ENCODE measurements at places on chromosomes 6 and 20. TPM values are rescaled to one million over a fixed set of nuclear protein-coding genes. Genes with fewer than 3 reads are reported as not detected.
A peak's percentile ranks its signal among the peaks of the same experiment; 100 is the strongest.

- no peaks in the 10 kb centered on the region for H3K36me3 ChIP-seq
- DNase-seq, result peak; percentile 53
- H3K4me3 ChIP-seq, result peak overlapping the region; percentile 76
Observed at GRCh38 chr20:59063358-59064213, 21.0 kb upstream of the PRELID3B start.

- H3K4me3 ChIP-seq, result no peak overlapping the region
- no peak for DNase-seq
- peaks cover 1% of the 10 kb centered on the region for H3K27me3 ChIP-seq
- no peaks in the 10 kb centered on the region for H3K4me1 ChIP-seq
- no peak overlapping the region for H3K27ac ChIP-seq
Observed at GRCh38 chr6:165702669-165703068, 39.6 kb upstream of the PDE10A start.

DNA sequence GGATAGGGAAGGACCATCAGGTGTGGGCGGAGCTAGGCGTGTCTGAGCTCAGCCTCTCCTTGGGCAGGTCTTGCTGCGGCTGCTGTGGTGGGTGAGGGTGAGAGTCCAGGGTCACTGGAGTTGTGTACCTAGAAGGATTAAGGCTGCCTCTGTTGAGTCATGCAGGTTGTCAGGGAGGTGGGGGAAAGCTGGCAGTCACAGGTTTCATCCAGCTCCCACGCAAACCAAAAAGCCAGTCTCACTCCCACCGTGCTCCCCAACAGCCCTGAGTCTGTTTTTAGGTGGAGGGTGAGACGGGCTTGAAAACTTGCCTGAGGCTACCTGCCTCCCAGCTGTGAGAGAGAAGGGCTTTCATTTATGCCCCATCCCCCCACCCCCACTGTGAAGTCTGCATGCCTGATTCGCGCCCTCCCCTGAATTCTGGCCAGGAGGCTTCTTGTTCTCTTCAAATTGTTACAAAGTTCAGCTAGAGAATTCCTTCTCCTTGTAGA lies 161.5 kb downstream of the MYLK4 start:
- H3K4me1 ChIP-seq, result no peaks in the 10 kb centered on the region
- H3K27ac ChIP-seq, result no peak overlapping the region
- no peak overlapping the region for H3K4me3 ChIP-seq
- peaks cover 10% of the 10 kb centered on the region for H3K27me3 ChIP-seq

DNA sequence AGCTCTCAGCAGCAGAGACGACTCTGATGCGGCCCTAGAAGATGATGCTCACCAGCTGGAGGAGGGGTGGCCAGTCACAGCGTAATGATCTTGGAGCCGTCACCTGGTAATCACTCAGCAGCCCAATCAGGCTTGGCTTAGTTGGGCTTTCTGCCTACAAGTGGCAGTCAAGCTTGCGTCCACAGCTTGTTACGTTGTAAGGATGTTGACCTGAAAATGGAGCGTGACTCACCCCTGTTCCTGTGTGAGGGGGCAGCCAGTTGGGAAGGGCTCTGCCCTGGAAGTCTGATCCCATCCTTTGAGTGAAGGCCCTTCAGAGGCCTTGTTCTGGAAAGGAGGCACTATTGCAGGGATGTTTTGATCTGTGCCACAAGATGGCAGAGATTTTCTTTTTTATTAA lies 49.8 kb downstream of the SPATA2 start:
- H3K4me1 ChIP-seq, result peaks cover 39% of the 10 kb centered on the region
- H3K4me3 ChIP-seq, result no peak overlapping the region
- peak overlapping the region; percentile 69 for H3K27ac ChIP-seq

- H3K4me3 ChIP-seq, result no peak overlapping the region
- H3K27me3 ChIP-seq, result peaks cover 3% of the 10 kb centered on the region
- no peak for DNase-seq
- no peak overlapping the region for H3K27ac ChIP-seq
- H3K36me3 ChIP-seq, result no peaks in the 10 kb centered on the region
Observed at GRCh38 chr6:166282394-166283032, 25.7 kb downstream of the PRR18 start.

- H3K36me3 ChIP-seq, result no peaks in the 10 kb centered on the region
- DNase-seq, result no peak
- H3K27me3 ChIP-seq, result no peaks in the 10 kb centered on the region
- H3K27ac ChIP-seq, result no peak overlapping the region
Observed at GRCh38 chr20:43032459-43032858, 157.2 kb downstream of the PTPRT start.

Gene PGK2
- not detected for total RNA-seq

GRCh38 chr6:11747021-11747420 lies 31.6 kb downstream of the ADTRP start:
- H3K36me3 ChIP-seq, result no peaks in the 10 kb centered on the region
- H3K4me3 ChIP-seq, result no peak overlapping the region
- no peak overlapping the region for H3K27ac ChIP-seq
- 0 out of 2 replicates have a peak, but pooled peaks cover 2% of the 10 kb centered on the region for H3K27me3 ChIP-seq

DNA sequence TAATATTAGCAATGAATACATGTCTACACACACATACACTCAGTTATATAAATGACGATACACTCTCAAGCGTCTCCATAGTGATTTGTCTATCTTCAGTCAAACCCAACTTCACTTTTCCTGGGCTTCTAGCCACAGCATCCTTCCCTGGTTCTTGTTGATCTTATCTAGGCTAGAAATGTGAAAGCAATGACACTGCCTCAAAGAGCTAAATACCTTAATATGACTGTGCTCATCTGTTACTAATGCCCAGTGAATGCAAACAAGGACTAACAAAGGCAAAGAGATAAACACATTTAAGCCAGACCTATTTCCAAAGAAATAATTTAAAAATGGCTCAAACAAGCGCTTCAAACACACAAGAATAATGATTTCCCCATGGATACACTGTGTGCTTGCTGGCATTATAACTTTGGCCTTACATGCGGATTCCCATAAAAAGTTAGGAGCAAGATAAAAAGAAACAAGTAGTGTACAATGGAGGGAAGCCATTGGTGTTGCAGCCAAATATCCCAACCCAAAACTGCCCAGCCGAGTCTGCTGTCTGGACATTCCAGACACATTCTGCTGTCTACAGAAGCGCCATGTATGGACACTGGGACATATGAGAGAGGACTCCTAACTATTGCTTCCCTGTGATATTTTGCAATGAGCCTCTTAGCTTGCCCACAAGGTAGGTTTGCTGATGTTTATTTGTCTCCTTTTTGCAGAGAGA lies 19.5 kb upstream of the DAAM2 start:
- no peak overlapping the region for H3K27ac ChIP-seq
- no peak overlapping the region for H3K4me3 ChIP-seq
- peak; percentile 43 for DNase-seq
- no peaks in the 10 kb centered on the region for H3K27me3 ChIP-seq
- H3K36me3 ChIP-seq, result no peaks in the 10 kb centered on the region
- H3K4me1 ChIP-seq, result no peaks in the 10 kb centered on the region

Gene SLC22A7
- not detected for total RNA-seq

- H3K27me3 ChIP-seq, result no peaks in the 10 kb centered on the region
- no peak overlapping the region for H3K4me3 ChIP-seq
- H3K27ac ChIP-seq, result no peak overlapping the region
- DNase-seq, result no peak
- H3K4me1 ChIP-seq, result no peaks in the 10 kb centered on the region
- peaks cover 15% of the 10 kb centered on the region for H3K36me3 ChIP-seq
Observed at GRCh38 chr6:131197716-131198115, 62.4 kb downstream of the AKAP7 start.

Gene C20orf202
- total RNA-seq, result not detected

DNA sequence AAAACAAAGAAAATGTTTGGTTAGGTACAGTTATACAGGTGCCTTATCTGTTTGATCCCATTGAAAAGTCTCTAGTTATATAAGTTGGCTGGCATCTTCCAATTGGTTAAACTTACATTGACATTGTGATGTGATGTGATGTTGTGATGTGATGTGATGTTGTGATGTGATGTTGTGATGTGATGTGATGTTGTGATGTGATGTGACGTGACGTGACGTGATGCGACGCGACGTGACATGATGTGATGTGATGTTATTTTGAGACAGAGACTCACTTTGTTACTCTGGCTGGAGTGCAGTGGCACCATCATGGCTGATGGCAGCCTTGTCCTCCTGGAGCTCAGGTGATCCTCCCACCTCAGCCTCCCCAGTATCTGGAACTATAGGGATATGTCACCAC lies 507.6 kb downstream of the HAO1 start:
- no peaks in the 10 kb centered on the region for H3K36me3 ChIP-seq
- no peak for DNase-seq
- peaks cover 2% of the 10 kb centered on the region for H3K27me3 ChIP-seq
- no peaks in the 10 kb centered on the region for H3K4me1 ChIP-seq

- H3K4me1 ChIP-seq, result peaks cover 69% of the 10 kb centered on the region
- peaks cover 8% of the 10 kb centered on the region for H3K36me3 ChIP-seq
- H3K27ac ChIP-seq, result peak overlapping the region; percentile 96
- H3K4me3 ChIP-seq, result peak overlapping the region; percentile 84
Observed at GRCh38 chr6:4581468-4582385, 194.5 kb upstream of the CDYL start.

Gene TPD52L1
- total RNA-seq, result 28.0 TPM

DNA sequence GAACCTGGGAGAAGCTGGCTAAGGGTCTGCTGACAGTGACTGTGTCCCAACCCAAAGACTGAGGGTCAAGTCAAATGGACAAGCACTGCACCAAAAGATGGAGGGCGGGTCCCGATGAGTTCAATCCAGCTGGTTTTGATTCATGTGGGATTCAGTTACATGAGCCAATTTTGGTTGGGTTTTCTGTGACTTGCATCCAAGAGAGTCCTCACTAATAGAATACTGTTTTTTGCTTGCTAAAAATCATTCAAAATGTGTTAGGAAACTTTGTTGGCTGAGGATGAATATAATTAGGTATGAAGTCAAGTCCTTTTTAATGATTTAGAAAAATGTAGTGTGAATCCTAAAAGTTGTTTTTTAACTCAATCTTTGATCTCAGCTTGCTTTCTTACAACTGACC lies 323.8 kb upstream of the NOX3 start:
- H3K4me3 ChIP-seq, result no peak overlapping the region
- peaks cover 70% of the 10 kb centered on the region for H3K4me1 ChIP-seq
- no peak for DNase-seq
- H3K27me3 ChIP-seq, result no peaks in the 10 kb centered on the region
- H3K27ac ChIP-seq, result no peak overlapping the region

DNA sequence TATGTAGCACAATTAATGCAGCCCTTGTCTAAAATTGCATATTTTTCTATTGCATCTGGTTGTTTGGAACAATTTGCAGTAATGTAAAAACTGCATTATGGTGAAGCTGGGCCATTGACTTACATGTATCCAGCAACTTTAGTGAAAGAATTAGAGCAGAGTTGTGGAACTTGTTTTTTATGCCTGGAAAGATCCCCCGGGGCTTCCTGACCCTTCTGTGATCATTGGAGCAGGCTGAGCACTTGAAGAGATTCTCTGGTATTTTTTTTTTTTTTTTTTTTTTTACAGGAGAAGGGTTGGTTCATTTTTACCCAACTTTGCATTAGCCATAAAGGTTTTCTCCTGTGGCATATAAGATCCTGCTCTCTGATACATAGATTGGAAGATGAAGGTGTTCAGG lies 45.0 kb downstream of the LIN28B start:
- no peak overlapping the region for H3K27ac ChIP-seq
- no peaks in the 10 kb centered on the region for H3K4me1 ChIP-seq
- no peaks in the 10 kb centered on the region for H3K36me3 ChIP-seq
- no peak overlapping the region for H3K4me3 ChIP-seq
- DNase-seq, result no peak

DNA sequence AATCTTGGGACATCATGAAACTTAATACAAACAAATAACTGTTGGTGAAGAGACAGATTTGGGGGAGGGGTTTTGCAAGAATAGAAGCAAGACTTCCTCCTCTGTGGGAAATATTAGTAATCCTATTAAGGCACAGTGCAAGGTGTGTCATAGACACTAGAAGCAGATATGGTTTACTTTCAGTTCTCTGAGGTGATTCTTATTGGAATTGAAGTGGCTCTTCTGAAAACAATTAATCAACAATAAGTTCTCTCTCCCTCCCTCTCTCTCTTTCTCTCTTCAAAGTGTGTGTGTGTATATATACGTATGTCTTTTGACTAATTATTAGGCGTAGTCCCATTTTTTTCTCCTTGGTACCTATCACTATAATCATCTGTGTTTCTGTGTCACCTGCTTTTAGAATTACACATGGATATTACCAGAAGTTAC lies 99.8 kb downstream of the HIVEP2 start:
- H3K36me3 ChIP-seq, result no peaks in the 10 kb centered on the region
- no peaks in the 10 kb centered on the region for H3K27me3 ChIP-seq
- peak overlapping the region; percentile 92 for H3K27ac ChIP-seq
- DNase-seq, result peak; percentile 16
- peaks cover 92% of the 10 kb centered on the region for H3K4me1 ChIP-seq

DNA sequence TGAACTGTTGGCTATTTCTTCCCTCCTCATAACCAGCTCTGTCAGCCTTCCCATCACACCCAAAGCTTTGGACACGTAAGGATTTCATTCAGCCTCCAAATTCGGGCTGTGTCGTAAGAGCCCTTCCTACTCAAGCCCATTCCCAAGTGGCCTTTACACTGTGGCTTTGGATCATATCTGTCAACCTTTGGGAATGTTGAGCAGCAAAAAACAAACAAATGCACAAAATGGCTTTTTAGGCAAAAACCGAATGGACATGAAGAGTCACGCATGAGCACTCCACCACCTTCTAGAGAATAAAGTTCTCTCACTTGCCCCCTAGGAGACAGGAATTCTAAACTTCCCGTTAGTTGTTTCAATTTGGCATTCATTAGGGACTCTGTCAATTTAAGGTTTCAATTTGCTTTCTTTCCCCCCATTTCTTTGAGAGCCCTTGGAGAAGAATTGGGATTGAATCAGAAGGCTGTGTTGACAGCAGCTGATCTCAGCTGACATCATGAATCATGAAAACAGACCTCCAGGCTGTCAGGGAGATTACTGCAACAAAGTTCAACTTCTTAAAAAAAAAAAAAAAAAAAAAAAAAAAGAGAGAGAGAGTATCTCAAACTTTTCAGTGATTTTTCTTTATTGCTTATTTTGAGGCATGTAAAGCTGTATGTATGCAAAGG lies 110.3 kb downstream of the BCAS1 start:
- no peak overlapping the region for H3K27ac ChIP-seq
- peaks cover 9% of the 10 kb centered on the region for H3K27me3 ChIP-seq
- no peaks in the 10 kb centered on the region for H3K36me3 ChIP-seq
- no peak for DNase-seq

- 0 out of 2 replicates have a peak, but pooled peaks cover 2% of the 10 kb centered on the region for H3K36me3 ChIP-seq
- H3K4me1 ChIP-seq, result peaks cover 48% of the 10 kb centered on the region
- no peak for DNase-seq
- no peaks in the 10 kb centered on the region for H3K27me3 ChIP-seq
- H3K27ac ChIP-seq, result no peak overlapping the region
- H3K4me3 ChIP-seq, result no peak overlapping the region
Observed at GRCh38 chr6:4668271-4669179, 107.7 kb upstream of the CDYL start.

Gene DEF6
- total RNA-seq, result 4.5 TPM

GRCh38 chr6:44542401-44543116 lies 155.1 kb downstream of the CDC5L start:
- peaks cover 31% of the 10 kb centered on the region for H3K27me3 ChIP-seq
- DNase-seq, result no peak
- no peaks in the 10 kb centered on the region for H3K36me3 ChIP-seq
- no peak overlapping the region for H3K27ac ChIP-seq
- H3K4me3 ChIP-seq, result peak overlapping the region; percentile 65

Gene CFAP206
- not detected for total RNA-seq

- H3K27me3 ChIP-seq, result peaks cover 42% of the 10 kb centered on the region
- H3K4me1 ChIP-seq, result peaks cover 7% of the 10 kb centered on the region
- no peaks in the 10 kb centered on the region for H3K36me3 ChIP-seq
- H3K27ac ChIP-seq, result no peak overlapping the region
Observed at GRCh38 chr6:3336066-3336786, 77.5 kb downstream of the PSMG4 start.

Gene OR2B6
- not detected for total RNA-seq

GRCh38 chr6:88013015-88013414 lies 34.6 kb upstream of the SPACA1 start:
- H3K4me3 ChIP-seq, result peak overlapping the region; percentile 50
- H3K27ac ChIP-seq, result no peak overlapping the region
- H3K36me3 ChIP-seq, result no peaks in the 10 kb centered on the region
- peaks cover 14% of the 10 kb centered on the region for H3K4me1 ChIP-seq

Gene PREX1
- 2.7 TPM for total RNA-seq

Data from HFFc6 (cell line).